Caco-2 (cell line): ENCODE measurements at places on chromosomes 3 and 15. TPM values are rescaled to one million over a fixed set of nuclear protein-coding genes. Genes with fewer than 3 reads are reported as not detected.

DNA sequence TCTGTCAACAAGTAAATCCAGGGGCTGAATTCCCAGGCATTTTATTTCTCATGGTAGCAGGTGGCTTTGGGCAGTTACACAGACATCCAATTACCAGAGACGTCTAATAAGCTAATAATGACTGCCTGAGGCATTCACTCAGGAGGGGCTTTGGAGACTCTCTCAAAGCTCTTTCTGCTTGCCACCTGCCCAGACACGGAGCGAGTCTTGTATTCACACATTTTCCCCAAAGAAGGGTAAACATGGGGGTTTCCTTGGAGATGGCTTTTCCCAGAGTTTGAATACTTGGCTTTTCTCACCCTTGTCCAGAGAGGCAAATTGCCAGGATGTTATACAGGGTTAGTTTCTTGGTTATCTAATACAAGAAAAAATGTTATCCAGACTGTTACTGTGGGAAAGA lies 132.6 kb downstream of the DIPK2A start:
- no peak overlapping the region for H3K27ac ChIP-seq
- H3K4me3 ChIP-seq = no peak overlapping the region

DNA sequence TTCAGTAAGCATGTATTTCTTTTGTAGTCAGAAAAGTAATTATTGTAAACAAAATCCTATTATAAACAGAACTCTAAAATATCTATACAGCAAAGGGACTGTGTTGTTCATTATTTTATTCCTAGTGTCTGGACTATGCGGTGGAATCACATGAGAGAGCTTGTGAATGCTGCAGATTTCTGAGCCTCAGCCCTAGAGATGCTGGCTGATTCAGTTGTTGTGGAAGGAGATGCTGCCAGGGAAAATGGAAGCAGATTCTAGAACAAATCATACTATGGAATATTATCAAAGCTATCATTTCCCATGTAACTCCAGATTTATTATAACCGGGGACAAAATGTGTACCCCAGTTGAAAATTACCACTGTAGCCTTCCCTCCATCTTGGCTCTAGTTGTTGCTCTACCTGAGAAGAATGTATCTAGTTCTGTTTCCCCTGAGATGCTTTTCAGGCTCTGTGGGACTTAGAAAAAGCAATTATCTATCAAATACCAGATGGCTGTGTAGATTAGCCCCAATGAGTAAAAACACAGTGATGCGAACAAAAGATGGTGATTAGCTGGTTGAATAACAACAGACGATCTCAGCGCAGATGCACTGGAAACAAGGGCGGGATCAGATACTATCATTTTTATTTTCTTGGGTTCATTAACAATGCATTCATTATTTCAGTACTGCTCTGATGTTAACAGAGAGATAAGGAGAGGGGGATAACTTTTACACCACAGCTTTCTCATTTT lies 131.3 kb downstream of the TMEM108 start:
- H3K4me3 ChIP-seq = no peak overlapping the region
- H3K4me1 ChIP-seq = no peaks in the 10 kb centered on the region
- H3K27ac ChIP-seq = no peak overlapping the region
- no peak for DNase-seq

- H3K36me3 ChIP-seq = no peaks in the 10 kb centered on the region
- H3K27me3 ChIP-seq = peaks cover 2% of the 10 kb centered on the region
- H3K4me3 ChIP-seq = no peak overlapping the region
- H3K4me1 ChIP-seq = peaks cover 8% of the 10 kb centered on the region; the same call in 1 of the 2 replicates
- DNase-seq = no peak
- H3K27ac ChIP-seq = no peak overlapping the region
These were observed 226.2 kb upstream of the IGF1R start for GRCh38 chr15:98422130-98422478.

GRCh38 chr3:123833398-123833785 lies 50.7 kb downstream of the MYLK start:
- H3K4me1 ChIP-seq = no peaks in the 10 kb centered on the region
- no peak overlapping the region for H3K4me3 ChIP-seq
- no peak for DNase-seq

DNA sequence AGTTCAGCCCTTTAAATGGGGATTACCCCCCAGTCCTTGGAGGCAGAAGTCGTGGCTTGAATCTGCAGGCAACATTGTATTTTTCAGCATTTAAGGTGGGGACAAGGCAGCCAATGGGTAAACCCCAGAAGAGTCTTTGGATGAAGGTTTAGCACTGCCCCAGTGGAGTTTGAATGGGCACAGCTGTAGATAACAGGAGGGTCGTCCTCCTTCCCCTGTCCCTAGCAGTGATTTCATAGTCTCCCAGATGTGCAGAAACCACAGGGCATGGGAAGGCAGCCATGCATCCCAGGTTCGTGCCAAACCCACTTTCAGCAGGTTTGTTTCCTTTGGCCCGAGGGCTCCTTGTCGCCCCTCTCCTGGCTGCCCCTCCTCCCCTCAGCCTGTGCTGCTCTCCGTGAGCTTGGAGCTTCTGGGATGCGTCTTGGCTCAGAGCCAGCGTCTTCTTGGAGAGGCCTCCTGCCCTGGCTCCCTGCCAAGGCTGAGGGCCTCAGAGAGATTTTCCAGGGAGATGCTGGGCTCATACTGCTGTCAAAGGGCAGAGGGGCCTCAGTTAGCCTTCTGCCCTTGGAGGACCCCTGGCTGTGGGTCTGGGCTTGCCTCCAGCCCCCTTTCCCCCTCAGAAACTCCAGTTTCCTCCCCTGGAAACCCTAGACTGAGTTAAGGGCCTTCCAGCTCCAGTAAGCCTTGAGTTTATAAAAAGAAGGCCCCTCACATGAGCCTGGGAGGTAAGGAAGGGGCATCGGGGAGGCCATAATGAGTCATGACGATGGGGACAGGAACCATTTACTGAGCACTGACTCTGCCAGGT lies 48.9 kb upstream of the POLG start:
- H3K36me3 ChIP-seq = no peaks in the 10 kb centered on the region
- H3K4me3 ChIP-seq = no peak overlapping the region
- no peak overlapping the region for H3K27ac ChIP-seq
- DNase-seq = no peak
- H3K4me1 ChIP-seq = no peaks in the 10 kb centered on the region

- no peak for DNase-seq
- H3K36me3 ChIP-seq = peaks cover 3% of the 10 kb centered on the region
- no peak overlapping the region for H3K4me3 ChIP-seq
- H3K27me3 ChIP-seq = no peaks in the 10 kb centered on the region
- H3K4me1 ChIP-seq = no peaks in the 10 kb centered on the region
These were observed 7.3 kb downstream of the TADA3 start for GRCh38 chr3:9784965-9785364.

Gene STAB1
- 0.39 and 0.63 TPM in 2 replicates for total RNA-seq

Gene CYP1A2
- total RNA-seq = not detected in 2 replicates

Gene HGD
- total RNA-seq = 76.3 and 102 TPM in 2 replicates

Gene LRRIQ4
- total RNA-seq = not detected in 2 replicates

Gene PAQR9
- not detected in 2 replicates for total RNA-seq

Gene EPHA6
- total RNA-seq = 2.7 and 2.9 TPM in 2 replicates

Gene TF
- 23.4 and 26.6 TPM in 2 replicates for total RNA-seq

Gene NSUN3
- total RNA-seq = 7.1 and 9.6 TPM in 2 replicates
